Stimulated activated CD8-positive, alpha-beta memory T cell treated with anti-CD3 and anti-CD28 coated beads, Interleukin-12 subunit alpha, Interleukin-12 subunit beta, amount 100 ng/mL, for 4 hours (primary cell): ENCODE measurements at places on chromosomes 1 and 21.

- no peak for DNase-seq
These were observed 67.3 kb downstream of the LRRN2 start for GRCh38 chr1:204618148-204618760.

DNA sequence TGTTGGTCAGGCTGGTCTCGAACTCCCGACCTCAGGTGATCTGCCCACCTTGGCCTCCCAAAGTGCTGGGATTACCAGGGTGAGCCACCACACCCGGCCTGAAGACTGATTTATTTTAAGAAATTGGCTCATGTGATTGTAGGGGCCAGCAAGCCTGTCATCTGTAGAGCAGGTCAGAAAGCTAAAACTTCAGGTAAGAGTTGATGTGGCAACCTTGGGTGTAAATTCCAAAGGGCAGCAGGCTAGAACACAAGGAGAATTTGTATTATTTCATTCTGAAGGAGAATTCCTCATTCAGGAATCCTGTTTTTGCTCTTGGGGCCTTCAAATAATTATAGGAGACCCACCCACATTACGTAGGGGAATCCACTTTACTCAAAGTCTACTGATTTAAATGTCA lies 728.7 kb downstream of the LTN1 start:
- no peak for DNase-seq

- DNase-seq = no peak
These were observed 185.3 kb upstream of the USP24 start for GRCh38 chr1:55400508-55400907.

- DNase-seq = no peak
These were observed 276.8 kb upstream of the C1orf174 start for GRCh38 chr1:4176841-4177240.

DNA sequence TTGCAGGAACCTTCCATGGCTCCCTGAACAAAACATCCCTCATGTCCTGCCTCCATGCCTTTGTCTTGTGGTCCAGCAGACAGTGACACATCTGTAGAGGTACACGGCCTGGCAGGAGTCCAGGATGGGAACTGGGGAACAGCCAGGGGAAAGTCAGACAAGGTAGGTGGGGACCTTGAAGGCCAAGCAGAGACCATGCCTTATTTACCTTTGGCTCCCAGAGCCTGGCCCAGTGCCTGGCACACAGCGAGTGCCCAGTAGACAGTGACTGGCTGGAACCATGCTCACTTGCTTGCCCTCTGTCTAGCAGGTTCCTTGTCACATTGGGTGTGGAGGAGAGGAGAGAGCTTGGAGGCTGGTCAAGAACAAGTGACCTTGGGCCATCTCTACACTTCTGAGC lies 81.0 kb downstream of the BCAR3 start:
- DNase-seq = no peak

GRCh38 chr1:40379785-40380452 lies 6.4 kb downstream of the SMAP2 start:
- DNase-seq = no peak

- DNase-seq = no peak
These were observed 23.9 kb upstream of the KIF1B start for GRCh38 chr1:10186331-10187025.

GRCh38 chr1:180515857-180516388 lies 13.5 kb upstream of the ACBD6 start:
- DNase-seq = peak; percentile 8

GRCh38 chr1:77536813-77537212 lies 145.6 kb downstream of the ZZZ3 start:
- DNase-seq = no peak

- DNase-seq = no peak
These were observed 196.3 kb downstream of the SDCCAG8 start for GRCh38 chr1:243452092-243452491.

DNA sequence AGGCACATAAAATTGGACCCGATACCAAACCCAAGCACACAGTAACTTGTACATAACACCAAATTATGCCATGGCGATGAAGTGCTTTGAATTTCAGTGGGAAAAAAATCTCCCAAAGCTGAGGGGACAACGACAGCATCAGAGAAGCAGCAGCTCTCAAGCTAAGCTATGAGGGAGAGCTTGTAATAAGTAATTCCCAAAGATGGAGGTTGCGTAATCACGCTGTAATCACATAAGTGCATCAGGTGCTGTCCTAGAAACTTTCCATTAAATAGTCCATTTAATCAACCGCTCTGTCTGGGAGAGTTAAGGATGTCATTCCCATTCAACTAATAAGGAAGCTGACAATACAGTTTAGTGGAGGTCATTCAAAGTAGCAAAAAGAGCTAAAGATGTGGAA lies 37.6 kb upstream of the KRTAP19-8 start:
- no peak for DNase-seq

DNA sequence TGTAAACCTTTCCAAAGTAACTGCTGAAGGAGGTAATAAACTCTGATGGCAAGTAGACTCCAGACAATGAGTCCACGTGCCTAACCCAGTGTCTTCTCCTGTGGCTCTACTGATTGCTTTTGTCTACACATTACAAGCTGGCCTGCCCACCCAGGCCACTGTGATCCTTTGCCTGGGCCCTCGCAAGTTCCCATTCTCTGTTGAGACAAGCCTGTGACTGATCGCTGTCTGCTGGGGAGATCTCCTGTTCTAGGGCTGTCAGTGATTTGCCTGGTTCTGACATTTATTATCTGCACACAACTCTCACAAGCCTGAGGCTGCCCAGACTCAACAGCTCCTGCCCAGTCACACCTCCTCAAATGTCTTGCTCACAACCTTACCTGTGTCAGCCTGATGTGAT lies 81.4 kb downstream of the CYYR1 start:
- DNase-seq = no peak

- no peak for DNase-seq
These were observed 52.0 kb downstream of the PRDX6 start for GRCh38 chr1:173529106-173529505.

DNA sequence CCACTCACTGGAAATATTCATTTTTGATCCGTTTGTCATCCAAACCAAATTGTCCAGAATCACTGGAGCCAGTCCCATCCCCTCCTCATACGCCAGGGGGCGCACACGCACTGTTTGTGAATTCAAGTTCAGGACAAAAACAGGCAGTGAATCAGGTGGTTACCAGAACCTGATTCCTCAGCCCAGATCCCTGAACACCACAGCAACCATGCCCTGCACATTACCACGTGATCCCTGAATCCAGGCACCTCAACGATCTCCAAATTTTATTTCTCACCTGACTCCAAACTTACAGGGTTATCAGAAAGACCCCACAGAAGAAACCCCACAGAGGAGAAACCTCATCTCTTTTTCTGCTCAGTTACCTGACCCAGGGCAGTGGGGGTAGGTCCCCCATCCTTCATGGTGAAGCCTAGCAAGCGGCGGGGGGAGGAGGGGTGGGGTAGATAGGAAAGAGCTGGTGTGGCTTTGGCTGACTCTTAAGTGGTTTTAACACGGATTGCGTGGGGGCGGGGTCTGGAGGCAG lies 1.4 kb upstream of the PTPRF start:
- peak; percentile 59 for DNase-seq

DNA sequence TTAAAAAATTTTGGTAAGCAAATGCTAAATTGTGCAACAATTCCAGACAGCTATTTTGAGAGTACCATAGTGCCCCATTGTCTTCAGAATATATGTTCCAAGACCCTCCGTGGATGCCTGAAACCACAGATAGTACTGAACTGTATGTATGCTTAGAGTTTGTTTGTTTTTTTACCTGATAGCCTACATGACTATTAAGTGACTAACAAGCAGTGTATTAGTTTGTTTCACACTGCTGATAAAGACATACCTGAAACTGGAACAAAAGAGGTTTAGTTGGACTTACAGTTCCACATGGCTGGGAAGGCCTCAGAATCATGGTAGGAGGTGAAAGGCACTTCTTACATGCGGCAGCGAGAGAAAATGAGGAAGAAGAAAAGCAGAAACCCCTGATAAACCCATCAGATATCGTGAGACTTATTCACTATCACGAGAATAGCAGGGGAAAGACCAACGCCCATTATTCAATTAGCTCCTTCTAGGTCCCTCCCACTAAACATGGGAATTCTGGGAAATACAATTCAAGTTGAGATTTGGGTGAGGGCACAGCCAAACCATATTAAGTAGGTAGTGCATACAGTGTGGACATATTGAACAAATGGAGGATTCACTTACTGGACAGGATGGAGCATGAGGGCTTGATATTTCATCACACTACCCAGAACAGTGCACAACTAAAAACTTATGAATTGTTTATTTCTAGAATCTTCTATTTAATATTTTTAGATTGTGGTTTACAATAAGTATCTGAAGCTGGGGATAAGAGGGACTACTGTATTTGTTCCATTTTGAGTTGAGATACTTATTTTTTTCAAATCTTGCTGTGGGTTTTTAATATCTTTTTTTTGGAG lies 78.5 kb downstream of the LHX9 start:
- DNase-seq = no peak

- DNase-seq = no peak
These were observed 25.2 kb upstream of the SPAG17 start for GRCh38 chr1:118210051-118210722.

- no peak for DNase-seq
These were observed 5.8 kb downstream of the AVPR1B start for GRCh38 chr1:206111271-206111927.

DNA sequence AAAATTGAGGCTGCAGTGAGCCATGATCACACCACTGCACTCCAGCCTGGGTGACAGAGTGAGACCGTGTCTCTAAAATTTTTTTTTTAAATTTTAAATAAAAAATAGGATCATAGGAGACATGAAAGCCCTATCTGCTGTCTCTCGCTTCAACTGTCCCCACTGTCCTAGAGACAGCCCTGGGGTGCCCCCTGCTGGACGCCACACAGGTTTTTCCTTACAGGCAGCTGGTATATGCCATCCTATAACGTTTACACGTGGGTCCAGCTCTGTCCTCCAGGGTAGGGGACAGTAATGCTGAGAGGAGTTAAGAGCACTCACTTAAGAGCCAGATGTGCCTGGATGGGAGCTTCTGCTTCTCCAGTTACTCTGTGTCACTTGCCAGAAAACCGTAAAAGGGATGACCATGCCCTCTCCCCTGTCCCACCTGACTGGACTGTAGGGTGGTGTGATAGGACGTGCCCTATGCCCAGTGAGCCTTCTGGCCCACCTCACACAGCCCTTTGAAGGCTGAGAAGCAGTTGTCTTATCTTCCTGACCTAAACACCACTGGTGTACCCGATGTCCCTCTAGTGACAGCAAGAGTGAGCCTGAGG lies 8.5 kb downstream of the FBXO2 start:
- DNase-seq = peak; percentile 47

DNA sequence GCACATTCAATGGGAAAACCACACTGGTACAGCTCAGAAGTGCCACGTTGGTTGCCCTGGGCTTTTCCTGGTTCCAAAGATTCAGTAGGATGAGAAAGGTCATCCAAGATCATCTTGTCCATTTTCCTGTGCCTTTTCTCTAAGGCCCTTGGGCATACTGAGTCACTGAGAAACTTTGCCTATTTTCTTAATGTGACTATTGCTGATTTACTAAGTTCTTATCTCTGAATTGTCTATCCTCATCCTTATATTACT lies 57.2 kb upstream of the HSD17B7 start:
- DNase-seq = no peak

DNA sequence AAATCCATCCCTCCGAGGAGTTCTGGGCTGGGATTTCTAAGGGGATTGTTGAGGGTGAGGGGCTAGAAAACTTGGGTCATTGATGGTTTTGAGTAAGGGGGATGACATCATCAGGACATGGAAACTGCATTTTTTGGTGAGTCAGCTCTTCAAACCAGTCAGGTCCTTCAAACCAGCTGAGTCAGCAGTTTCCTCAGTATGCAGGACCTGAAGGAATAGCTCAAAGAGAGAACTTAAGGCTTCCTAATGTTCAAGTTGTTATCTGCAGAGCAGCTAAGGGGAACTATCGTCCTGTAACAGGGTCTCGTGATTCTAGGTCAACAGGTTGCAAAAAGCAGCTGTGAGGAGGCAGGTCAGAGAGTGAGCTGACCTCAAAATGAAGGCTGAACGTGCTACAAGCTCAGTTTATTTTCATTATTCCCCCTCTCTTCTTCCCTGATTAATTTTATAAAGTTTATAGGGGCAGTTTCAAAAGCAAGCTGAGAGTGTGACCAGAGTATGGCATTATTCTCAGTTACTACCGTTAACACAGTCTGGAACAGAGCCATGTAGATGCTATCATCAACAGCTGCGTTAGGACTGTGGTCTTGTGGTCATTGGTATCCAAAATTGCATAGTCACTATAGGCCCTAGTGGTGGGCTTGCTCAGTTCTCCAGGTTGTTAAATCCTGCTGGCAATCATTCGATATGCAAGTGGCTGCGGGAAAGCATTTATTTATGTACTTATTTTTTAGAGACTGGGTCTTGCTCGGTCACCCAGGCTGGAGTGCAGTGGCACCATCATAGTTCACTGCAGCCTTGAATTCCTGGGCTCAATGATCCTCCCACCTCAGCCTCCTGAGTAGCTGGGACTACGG lies 10.7 kb upstream of the SDC3 start:
- no peak for DNase-seq

DNA sequence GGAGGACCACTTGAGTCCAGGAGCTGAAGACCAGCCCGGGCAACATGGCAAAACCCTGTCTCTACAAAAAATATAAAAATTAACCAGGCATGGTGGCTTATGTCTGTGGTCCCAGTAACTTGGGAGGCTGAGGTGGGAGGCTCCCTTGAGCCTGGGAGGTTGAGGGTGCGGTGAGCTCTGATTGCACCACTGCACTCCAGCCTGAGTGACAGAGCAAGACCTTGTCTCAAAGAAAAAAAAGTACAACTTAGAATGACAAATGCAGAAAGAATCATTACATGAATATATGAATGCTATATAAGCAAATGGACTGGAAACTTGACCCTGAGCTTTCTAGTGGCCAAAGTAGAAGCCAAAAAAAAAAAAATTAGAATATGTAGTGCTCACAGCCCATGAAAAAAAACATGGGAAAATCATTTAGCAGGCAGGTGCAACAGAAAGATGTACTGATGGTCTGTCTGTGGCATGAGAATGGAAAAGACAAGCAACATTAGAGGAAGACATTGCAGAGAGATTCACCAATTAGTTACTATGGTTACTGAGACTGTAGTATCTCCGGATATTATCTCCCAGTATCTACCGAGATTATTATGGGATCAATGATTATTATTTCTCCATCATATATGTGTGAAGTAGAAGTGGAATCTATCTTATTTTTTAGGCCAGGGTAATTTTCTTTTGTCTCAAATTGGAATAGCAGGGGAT lies 19.2 kb downstream of the ELAPOR1 start:
- DNase-seq = no peak

DNA sequence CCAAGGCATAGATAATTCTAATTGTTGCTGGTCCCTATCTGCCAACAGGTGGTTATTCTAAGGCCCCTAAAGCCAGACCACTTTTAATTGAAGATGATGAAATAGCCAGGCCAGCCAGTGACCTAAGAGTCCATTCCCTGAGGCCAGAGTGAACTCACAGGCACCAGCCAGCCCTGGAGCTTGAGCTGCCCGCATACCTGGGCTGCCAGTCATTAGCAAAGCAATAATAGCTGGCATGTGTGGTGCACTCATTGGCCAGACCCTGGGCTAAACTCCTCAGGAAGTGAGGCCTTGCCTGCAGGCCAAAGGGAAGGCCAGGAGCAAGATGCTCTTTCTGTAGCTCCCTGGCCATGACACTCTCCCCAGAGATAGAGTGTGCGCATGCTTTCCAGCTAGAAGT lies 180.4 kb upstream of the KLHDC7A start:
- no peak for DNase-seq
